ENCODE measurements at places on chromosomes 11 and 22.

GRCh38 chr11:110027627-110028371, 65.4 kb upstream of the ZC3H12C start:
- DNase-seq: no peak

DNA sequence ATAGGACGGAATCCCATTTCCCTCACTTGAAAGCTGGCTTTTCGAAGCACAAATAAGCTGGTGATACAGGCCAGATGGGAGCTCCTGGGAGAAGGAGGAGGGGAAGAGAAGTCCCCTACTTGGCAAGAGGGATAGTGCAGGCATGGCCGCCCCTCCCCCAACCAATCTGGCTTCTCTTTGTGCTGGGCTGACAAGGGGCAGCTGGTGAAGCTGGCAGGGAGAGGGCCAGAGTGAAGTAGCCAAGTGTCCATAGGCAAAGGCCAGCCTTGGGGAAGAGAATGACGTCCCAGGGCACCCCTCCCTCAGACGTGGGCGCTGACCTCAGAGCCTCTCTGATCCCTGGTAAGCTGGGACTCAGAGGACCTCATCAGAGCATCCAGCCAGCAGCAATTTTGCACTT, 78.7 kb upstream of the GRAMD1B start:
- no peak for DNase-seq

DNA sequence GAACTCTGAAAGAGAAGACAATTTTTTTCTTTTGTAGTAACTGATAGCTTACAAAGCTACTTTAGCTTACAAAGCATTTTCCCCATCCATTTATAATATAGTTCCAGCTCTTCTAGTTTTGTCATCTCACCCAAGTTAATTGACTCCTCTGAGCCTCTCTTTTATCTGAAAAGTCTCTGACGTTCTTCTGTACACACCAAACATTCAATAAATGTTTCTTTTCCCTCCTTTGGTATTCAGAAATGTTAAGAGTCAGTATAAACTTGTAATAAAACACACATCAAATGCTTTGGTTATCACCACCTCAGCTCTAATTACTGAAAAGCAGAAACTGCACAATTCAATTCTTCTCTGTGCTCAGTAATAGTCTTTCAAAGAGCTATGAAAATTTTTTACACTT, 5.9 kb downstream of the CCDC90B start:
- no peak for DNase-seq

DNA sequence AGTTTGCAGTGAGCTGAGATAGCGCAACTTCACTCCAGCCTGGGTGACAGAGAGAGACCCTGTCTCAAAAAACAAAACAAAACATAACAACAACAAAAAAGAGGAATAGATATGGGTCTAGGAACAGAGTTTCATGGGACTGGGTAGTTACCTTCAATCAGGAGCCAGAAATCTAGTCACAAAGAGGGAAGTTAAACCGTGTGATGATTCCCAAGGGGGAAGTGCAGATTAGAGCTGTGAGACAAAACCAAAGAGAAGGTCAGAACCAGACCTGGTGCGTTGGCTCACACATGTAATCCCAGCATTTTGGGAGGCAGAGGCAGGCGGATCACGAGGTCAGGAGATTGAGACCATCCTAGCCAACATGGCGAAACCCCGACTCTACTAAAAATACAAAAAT, 42.1 kb upstream of the LARGE1 start:
- no peak for DNase-seq

DNA sequence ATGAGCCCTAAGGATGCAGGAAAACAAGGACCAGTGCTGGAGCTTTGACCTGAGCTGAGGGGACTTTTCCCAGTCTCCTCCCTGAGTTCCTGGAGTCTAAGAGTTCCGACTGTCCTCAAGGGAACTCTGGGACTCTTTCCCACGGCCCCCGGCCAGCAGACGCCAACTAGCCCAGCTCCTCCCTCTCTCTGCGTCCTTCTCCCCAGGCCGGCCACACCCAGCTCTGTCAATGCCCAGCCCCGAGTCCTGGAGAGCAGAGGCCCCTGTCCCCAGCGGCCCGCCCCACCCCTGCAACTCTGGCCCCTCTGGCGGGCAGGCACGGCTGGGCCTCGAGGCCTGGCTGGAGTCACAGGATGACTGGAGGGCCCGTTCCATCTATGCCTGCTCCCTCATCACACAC, 29.8 kb downstream of the NECTIN1 start:
- DNase-seq: no peak

DNA sequence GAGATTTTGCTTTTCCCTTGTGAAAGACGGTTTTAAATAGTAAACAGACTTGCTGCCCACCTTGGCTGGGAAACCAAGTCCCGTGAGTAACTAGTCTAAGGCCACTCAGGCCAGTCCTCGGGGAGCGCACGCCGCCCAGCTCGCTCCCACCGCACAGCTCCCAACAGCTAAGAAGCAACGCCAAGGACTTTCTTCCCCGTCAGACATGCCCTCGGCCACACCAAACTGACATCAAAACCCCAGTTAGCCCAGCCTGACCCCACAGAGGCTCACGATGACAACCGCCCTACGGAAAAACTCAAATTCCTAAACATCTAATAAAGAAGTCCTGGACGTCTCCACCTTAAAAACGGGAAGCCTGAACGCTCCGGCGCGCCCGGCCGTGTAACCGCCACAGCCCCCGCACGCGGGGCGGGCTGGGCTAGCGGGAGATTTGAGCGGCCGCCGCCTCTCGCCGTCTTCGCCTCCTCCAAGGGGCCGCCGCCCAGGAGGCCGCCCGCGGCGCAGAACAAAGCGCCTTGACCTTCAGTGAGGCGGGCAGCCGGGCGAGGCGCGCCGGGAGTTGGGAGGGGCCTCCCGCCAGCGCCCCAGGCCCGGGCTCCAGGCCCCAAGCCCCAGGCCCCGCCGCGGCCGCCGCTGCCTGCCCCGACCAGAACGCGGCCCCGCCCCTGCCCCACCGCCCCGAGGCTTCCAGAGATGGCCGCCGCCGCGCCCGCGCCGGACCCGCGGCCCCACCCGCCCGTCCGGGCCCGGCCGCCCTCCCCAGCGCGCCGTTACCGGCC, 486 bp downstream of the NAP1L4 start:
- DNase-seq: no peak

DNA sequence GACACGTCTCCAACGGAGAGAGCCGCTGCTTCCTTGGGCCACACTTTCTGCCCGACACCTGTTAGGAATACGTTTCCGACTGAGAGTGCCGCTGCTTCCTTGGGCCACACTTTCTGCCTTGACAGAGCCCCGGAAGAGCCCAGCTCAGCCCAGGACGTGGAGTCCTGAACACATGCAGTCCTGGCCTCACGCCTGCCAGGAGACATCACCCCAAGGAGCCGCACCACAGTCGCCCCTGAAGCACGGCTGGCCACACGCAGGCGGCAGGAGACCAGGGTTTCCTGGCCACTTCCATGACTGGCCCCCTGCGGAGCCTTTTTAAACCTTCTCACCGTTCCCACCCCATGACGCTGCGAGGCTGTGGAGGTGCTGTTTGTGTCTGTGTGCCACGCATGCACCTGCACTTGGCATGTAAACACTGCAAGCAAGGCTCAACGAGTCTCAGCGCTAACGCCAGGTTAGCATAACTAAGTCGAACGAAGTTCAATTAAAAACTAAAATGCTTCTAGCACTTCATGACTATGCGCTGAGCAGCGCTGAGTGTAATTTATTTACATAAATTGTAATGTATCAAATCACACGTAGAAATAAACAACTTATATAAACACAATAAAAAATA, 8.8 kb downstream of the TOLLIP start:
- no peak for DNase-seq

DNA sequence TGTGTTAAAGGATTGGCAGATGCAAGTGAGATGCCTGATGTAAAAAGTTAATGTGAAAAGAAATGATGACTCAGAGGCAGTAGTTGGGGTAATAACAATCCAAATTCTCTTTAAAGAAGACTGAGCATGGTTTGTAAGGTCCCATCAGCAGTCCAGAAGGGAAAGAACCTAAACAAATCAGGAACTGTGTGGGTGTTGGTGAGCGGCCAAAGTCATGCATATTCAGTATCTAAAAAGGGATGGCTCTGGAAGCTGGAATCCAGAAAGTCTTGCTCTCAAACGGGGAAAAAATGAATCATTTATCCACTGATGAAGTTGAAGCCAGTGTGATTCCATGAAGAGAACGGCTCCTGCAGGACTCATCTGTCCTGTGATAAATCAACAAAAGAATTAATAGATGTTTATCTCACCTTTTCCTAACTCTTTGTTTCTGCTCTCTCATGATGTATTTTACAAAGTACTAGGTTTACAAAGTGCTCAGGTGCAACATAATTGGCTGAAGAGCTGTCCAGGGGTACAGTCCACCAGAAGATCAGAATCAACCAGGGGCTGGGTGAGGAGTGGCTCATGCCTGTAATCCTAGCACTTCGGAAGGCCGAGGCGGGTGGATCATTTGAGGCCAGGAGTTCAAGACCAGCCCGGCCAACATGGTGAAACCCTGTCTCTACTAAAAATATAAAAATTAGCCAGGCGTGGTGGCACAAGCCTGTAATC, 20.5 kb upstream of the SORL1-AS1 start:
- no peak for DNase-seq

- DNase-seq: no peak
These were observed 646.2 kb upstream of the ANO5 start for GRCh38 chr11:21546703-21547102.

- no peak for DNase-seq
These were observed 9.1 kb upstream of the FLI1 start for GRCh38 chr11:128684549-128685401.

DNA sequence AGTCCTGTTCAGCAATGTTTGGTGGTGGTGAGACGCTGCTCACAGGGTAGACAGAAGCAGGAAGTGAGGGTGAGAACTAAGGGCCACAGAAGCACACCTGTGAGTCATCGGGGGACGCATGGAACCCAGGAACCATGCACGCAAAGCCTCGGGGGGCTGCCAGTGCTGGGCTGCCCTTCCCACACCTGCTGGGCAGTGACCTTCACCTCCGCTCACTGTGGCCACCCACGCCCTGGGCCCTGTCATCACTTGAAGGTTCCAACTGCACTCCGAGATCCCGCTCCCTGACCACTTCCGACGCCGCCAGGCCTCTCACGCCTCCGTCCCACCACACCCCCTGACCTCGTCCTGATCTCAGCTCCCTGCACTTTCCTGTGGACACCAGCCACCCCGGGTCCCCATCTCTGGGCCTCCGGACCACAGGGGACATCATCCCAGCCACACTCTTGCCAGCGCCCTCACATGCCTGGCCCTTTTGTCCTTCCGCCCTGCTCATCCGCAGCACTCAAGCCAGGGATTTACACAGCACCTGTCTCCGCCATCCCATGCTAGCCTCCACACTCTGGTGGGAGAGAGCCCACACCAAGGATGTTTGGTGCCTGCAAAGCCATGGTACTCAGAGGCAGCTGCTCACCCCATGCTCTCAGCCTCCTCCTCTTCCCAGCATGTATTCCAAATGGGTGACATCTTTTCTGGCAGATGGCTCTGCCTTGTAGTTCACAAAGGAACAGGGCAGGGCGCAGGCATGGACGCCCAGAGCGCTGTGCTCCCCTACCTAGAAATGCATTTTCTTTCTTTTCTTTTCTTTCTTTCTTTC, 23.1 kb upstream of the ATXN10 start:
- no peak for DNase-seq

DNA sequence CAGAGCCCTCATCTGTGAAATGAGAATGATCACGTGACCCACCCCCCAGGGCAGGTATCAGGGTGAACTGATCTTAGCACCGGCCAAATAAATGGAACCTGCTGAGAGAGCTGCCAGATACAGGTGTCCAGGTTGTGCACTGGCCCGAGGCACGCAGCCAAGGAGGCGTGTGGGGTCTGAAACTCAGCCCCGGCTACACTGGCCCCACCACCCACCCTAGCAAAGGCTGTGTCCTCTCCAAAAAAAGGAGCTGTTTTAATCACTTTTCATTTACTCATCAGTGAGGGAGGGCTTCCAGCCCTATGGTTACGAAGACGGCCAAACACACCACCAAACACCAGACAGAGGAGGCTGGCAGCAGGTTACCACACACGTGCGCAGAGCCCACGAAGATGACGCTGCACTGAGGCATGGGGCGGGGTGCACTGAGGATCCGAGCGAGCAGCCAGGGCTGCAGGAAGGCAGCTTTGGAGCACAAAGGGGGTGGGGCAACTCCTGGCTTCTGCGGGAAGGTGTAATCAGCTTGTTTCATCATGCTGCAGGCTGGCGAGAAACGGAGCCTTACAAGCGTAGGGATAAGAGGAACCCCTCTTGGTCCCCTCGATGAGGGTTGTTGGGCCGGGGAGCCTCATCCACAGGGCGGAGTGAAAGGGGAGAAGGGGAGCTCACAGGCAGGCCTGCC, 19.5 kb upstream of the SLC22A12 start:
- no peak for DNase-seq
